ENCODE measurements at places on chromosomes 13 and 19. TPM values are rescaled to one million over a fixed set of nuclear protein-coding genes. Genes with fewer than 3 reads are reported as not detected.

RGS9BP gene
- polyA plus RNA-seq, result 0.39 TPM

- H3K4me1 ChIP-seq, result no peaks in the 10 kb centered on the region
- no peaks in the 10 kb centered on the region for H3K36me3 ChIP-seq
- H3K27me3 ChIP-seq, result no peaks in the 10 kb centered on the region
- H3K4me3 ChIP-seq, result no peak overlapping the region
Observed at GRCh38 chr19:7337380-7338194, 11.2 kb upstream of the ARHGEF18 start.

DNA sequence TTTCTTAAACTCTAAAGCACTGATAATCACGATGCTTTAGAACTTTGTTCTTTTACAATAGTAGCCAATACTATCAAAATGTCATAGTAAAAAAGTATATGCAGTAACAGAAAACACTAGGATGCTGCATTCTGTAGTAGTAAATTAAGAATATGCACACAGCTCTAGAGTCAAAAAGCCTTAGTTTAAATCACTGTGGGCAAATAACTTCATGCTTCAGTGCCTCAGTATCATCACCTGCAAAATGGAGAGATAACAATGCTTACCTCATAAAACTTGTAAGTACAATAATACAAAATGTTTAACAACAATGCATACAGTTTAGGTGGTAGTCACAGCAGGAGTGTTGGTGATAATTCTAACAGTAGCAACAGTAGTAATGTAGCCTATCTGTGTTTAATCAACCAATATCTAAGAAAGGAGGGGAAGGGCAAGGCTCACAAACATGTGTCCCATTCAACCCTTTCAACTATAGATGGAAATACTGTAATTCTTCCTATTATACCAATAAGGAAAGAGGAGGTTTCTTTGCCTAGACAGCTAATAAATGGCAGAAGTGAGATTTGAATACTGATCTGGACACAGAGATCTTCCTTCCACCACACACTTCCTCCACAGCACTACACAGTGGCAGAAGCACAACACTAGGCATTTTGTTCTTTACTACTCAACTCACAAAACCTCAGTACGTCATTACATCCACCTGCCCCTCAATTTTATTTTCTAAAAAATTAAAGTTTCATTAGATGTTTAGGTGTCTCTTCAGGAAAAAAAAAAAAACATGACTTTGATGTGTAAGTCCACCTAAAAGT, 4.6 kb downstream of the RBM26 start:
- no peaks in the 10 kb centered on the region for H3K27me3 ChIP-seq
- no peak overlapping the region for H3K27ac ChIP-seq
- no peaks in the 10 kb centered on the region for H3K36me3 ChIP-seq
- no peak overlapping the region for H3K4me3 ChIP-seq
- H3K4me1 ChIP-seq, result peaks cover 12% of the 10 kb centered on the region
- DNase-seq, result no peak

GRCh38 chr19:5632241-5632612, 9.3 kb downstream of the SAFB start:
- H3K4me1 ChIP-seq, result no peaks in the 10 kb centered on the region
- H3K27me3 ChIP-seq, result no peaks in the 10 kb centered on the region
- H3K36me3 ChIP-seq, result peaks cover 7% of the 10 kb centered on the region
- DNase-seq, result no peak
- no peak overlapping the region for H3K4me3 ChIP-seq
- no peak overlapping the region for H3K27ac ChIP-seq

GRCh38 chr13:39676315-39676876, 20.9 kb downstream of the COG6 start:
- no peaks in the 10 kb centered on the region for H3K4me1 ChIP-seq
- H3K27me3 ChIP-seq, result no peaks in the 10 kb centered on the region
- H3K36me3 ChIP-seq, result peaks cover 5% of the 10 kb centered on the region
- no peak overlapping the region for H3K4me3 ChIP-seq

DNA sequence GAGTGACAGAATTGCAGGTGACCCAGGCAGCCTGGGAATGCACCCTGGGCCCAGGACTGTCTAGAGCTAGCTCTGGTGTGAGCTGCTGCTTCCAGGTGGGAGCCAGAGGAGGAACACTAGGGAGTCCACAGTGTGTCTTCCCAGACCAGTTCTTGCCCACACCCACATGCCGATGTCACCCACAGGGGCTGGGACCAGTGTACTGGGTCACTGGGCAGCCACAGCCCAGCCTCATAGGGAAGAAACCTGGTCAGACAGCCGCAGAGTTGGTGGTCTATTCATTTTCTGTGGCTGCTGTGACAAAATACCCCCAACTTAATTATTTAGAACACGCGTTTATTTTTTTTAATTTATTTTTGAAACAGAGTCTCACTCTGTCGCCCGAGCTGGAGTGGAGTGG, 3.1 kb downstream of the RNF225 start:
- H3K27me3 ChIP-seq, result peaks cover 2% of the 10 kb centered on the region
- H3K4me1 ChIP-seq, result peaks cover 10% of the 10 kb centered on the region
- no peak for DNase-seq

KLK14 gene
- not detected for polyA plus RNA-seq

PSPN gene
- polyA plus RNA-seq, result 1.9 TPM

GRCh38 chr19:35202722-35203688, 25.5 kb downstream of the FAM187B start:
- H3K27me3 ChIP-seq, result no peaks in the 10 kb centered on the region
- no peak overlapping the region for H3K27ac ChIP-seq
- no peak overlapping the region for H3K4me3 ChIP-seq
- H3K4me1 ChIP-seq, result no peaks in the 10 kb centered on the region
